ENCODE measurements at places on chromosomes 13 and 19.

DNA sequence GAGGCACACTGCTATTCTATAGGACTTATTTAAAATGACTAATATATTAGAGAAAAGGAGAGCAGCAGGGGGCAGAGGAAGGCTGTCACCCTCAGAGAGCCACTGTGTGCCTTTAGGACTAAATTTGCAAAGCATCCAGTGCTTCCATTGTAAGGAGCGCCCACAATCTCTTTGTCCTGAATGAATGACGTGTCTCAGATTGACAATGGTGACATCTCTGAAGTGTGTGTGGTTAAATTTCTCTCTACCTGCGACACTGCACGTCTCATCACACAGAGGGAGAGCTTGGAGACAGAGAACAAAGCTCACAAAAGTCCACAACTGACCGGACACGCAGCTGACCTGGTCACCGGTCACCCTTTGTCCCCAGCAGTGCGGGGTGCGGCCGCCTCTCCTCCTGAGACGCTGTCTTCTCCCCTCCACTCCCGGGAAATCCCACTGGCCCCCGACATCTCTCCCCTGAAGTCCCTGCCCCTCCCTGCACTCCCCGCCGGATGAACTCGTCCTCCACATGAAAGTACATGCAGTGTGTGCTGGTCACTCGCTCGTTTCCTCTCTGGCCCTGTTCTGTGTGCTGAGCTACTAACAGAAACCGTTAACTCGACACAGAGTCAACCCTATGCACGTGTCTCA lies 107.2 kb downstream of the RAB20 start:
- DNase-seq = no peak

DNA sequence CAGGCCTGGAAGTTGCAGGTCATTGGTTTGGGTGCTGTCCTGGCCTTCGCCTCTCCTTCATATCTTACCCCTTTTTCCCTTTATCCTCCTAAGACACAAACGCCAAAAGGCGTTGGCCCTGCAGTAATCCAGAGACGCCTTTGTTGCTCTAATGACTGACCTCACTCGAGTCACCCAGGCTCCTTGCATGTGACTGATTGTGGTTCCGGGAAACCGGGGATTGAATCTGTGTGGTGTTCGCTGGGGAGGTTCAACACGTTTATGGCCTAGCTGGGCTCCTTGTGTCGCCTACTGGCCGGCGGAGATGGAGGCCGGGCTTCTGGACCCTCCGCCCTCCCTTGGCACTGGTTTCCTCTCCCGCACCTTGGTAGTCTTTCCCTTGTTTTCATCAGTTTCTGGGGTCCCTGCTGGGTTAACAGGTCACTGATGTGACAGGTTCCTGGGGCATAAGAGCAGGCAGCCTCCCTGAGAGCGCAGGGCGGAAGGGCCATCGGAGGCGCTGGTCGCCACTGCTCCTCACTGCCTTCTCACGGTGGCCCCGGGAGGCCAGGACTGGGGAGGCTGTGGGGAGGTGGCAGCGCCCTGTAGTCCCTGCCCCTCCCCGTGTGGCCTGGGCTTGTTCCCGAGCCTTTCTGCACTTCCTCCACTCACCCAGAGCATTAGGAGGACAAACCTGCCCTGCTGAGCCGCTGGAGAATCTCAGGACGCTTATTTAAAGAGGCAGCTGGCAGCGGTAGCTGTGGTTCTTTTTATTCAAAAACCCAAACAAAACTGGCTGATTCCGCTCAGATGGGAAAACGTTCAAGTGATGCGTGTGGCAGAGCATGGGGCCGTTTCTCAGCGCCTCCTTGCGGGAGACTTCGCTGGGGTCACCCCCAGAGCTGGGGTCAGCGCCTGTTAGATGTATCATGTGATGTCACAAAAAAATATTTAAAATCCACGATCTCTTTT lies 18.1 kb upstream of the NDUFS7 start:
- DNase-seq = no peak

- DNase-seq = no peak
Observed at GRCh38 chr13:20623000-20623399, 56.0 kb downstream of the IFT88 start.

DNA sequence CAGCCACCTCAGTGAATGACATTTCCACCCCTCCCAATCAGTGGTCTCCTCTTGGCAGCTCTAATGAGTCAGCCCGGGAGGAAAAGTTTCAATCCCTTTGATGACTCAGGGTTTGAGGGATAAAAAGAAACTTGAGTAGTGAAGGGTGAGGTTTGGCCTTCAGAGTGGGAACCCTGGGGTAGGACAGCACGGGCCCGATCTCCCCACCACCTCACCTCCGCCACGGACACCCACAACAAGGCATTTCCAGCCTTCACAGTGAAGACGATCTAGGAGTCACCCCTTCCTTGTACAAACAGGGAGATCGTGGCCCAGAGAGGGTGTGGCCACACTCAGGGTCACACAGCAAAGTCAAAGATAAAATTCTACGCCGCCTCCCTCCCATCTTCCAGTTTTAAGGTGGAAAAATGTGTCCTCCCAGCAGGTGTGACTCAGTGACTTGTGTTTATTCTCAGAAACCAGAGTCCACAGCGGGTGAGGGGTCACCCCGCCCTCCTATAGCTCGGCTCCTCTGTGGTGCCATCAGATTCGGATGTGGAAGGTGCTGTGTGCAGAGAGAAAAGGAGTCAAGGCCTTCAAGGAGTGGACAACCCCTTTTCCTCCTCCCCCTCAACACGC lies 12.3 kb downstream of the CIB3 start:
- peak; percentile 39 for DNase-seq

- DNase-seq = no peak
Observed at GRCh38 chr13:85520445-85520844, 278.8 kb downstream of the SLITRK6 start.

DNA sequence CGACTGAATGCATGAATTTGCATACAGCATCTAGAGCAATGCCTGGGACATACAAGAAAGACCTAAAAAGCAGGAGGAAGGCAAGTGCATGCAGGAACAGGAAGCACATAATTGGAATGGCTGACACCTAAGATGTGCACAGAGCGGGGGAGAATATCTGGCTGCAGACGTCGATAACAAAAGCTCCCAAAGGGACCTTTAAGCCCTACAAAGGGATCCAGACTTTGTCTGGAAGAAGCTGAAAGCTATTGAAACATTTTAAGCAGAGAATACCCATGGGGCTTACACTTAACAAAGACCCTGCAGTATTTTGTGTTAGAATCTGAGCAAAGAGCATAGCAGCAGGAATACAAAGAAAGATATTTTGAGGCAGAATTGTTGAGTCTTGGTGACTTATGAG lies 107.4 kb upstream of the CLDN10 start:
- no peak for DNase-seq

DNA sequence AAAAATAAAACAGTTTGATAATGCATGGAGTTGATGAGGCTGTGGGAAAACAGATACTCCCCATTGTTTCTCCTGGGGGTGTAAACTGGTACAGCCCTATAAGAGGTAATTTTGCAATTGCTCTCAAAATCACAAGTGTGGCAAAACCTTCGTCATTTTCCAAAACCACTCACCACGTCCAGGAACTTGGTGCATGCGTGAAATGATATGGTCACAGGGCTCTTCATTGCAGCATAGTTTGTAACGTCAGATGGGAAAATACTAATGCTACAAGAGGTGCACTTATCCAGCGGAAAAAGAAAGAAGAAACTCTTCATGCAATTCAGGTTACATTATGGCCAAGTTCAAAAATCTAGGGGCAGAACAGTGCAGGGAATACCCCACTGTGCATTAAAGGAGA lies 11.9 kb upstream of the PLAUR start:
- DNase-seq = no peak

- DNase-seq = no peak
Observed at GRCh38 chr19:33048806-33049676, 15.6 kb downstream of the RHPN2 start.

GRCh38 chr13:20717581-20718542 lies 14.4 kb downstream of the IL17D start:
- no peak for DNase-seq

GRCh38 chr13:28000567-28000966 lies 12.1 kb upstream of the URAD start:
- DNase-seq = no peak
